ENCODE measurements at places on chromosomes 2 and 18. TPM values are rescaled to one million over a fixed set of nuclear protein-coding genes. Genes with fewer than 3 reads are reported as not detected.

DNA sequence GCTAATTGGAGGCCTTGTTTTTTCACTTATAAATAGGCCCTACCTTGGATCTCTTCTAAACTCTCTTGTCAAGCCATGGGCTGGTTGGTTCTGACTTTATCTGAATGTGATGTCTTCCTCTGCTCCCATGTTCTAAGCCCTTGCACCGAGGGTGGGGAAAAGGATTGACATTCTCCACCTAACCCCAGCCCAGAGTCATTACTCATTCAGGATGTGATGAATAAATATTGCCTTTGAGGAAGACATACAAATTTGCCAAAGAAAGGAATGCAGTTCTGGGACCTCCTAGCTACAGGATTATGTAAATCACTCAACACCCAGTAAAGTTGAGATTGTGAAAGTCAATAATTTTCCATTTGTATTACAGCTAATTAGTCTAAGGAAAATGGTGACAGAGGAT lies 142.1 kb upstream of the LYPD6 start:
- H3K4me3 ChIP-seq = no peak overlapping the region
- no peak for DNase-seq
- no peaks in the 10 kb centered on the region for H3K4me1 ChIP-seq
- H3K27me3 ChIP-seq = no peaks in the 10 kb centered on the region

Gene GPR45
- not detected for polyA plus RNA-seq

DNA sequence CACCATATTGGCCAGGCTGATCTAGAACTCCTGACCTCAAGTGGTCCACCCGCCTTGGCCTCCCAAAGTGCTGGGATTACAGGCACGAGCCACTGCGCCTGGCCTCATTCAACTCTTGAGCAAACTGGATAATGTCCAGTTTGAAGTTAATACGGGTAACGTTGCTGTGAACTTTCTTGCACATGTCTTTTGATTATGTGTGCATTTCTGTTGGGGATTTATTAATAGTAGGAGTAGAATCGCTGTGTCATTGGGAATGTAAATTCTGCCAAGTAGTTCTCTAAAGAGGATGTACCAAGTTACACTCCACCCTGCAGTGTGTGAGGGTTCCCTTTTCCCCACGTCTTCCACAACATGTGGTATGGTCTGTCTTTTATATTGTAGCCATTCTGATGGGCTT lies 6.2 kb downstream of the IMPA2 start:
- no peak for DNase-seq
- H3K4me1 ChIP-seq = peaks cover 14% of the 10 kb centered on the region
- H3K27ac ChIP-seq = no peak overlapping the region
- no peaks in the 10 kb centered on the region for H3K36me3 ChIP-seq
- H3K27me3 ChIP-seq = no peaks in the 10 kb centered on the region

Gene GPR155
- polyA plus RNA-seq = 0.26 TPM

DNA sequence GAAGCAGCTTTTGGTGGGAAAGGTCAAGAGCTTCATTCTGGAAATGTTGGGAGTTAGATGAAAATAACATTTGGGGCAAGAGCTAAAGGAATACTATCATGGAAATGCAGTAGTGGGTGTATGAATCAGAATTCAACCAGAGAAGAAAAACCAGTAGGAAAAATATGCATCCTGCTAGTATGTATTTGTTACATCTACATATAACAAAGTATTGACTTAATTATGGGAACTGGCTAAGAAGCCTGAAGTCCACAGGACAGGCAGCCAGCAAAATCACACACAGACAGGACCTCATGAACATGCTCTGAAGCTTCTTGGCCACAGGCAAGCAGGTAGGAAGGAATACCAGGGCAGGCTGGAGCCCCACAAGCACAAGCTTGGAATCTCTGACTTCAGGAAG lies 185.8 kb downstream of the FBXO15 start:
- H3K4me3 ChIP-seq = no peak overlapping the region
- no peaks in the 10 kb centered on the region for H3K27me3 ChIP-seq
- H3K4me1 ChIP-seq = peaks cover 5% of the 10 kb centered on the region
- DNase-seq = no peak

GRCh38 chr2:198628596-198628995 lies 824.2 kb downstream of the PLCL1 start:
- no peak for DNase-seq
- no peak overlapping the region for H3K27ac ChIP-seq
- H3K36me3 ChIP-seq = no peaks in the 10 kb centered on the region
- H3K4me1 ChIP-seq = no peaks in the 10 kb centered on the region
- H3K27me3 ChIP-seq = no peaks in the 10 kb centered on the region

DNA sequence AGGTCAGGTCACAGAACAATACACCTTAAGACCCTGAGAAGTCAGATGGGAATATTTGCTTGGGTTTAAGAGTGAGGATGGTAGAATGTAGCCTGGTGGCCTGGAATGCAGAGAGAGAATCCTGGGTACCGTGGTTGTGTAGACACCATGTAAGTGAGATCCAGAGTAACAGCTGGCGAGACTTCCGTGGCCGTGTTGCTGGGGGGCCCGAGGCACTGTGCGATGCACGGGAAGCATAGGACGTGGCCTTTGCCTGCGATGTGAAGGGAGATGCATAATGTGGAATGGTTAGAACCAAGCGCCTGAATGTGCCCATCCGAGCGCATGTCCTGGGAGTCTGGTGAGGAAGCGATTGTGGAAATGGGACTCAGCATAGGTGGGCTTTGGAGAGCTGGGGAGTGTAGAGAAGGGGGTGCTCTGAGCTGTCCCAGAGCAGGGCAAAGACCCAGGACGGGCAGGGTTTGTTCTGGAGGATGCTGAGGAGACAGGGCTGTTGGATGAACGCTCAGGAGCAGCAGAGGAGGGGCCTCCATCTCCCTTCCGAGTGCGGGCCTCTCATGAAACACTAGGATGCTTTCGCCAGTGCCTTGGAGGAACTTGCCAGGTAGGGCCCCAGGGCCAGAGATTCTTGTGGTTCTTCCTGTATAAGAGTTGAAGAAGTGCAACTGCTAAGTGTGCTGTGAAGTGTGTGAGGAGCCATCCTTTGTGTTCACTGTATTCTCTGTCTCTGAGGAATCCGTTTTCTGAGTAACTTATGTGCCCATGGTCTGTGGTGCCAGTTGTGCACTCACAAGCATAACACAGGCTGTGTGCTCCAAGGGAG lies 7.1 kb downstream of the RNF144A start:
- DNase-seq = peak; percentile 23
- no peaks in the 10 kb centered on the region for H3K36me3 ChIP-seq
- peaks cover 1% of the 10 kb centered on the region for H3K4me1 ChIP-seq
- no peaks in the 10 kb centered on the region for H3K27me3 ChIP-seq

DNA sequence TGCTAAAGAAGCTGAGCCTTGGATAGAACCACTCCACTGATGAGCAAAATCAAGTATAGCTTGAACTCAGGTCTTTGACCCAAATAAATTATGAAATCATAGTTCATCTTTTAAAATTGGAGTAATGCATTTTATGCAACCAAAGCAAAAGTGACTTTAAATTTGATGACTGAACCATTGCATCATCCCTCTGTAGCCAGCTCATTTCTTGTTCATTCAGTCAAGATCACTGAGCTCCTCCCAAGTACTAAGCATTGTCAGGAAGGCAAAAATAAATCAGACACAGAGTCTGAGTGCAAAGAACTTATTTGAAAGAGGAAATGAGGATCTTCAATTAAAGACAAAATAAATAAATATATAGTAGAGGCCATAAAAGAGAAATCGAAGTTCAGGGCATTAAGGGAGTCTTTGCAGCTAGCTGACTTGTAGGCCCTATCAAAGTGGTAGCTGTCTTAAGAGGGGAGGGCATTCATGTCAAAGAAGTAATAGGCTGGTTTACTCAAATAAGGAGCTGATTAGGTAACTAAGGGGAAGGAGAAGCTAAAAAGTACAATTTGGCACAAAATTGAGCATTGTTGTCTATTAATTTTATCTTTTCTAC lies 411.8 kb downstream of the MTX2 start:
- DNase-seq = no peak
- H3K4me3 ChIP-seq = no peak overlapping the region
- H3K27ac ChIP-seq = no peak overlapping the region

GRCh38 chr2:136502660-136503059 lies 262.7 kb upstream of the THSD7B start:
- no peak overlapping the region for H3K4me3 ChIP-seq
- no peaks in the 10 kb centered on the region for H3K36me3 ChIP-seq
- H3K27me3 ChIP-seq = peaks cover 6% of the 10 kb centered on the region
- no peaks in the 10 kb centered on the region for H3K4me1 ChIP-seq
- DNase-seq = no peak

DNA sequence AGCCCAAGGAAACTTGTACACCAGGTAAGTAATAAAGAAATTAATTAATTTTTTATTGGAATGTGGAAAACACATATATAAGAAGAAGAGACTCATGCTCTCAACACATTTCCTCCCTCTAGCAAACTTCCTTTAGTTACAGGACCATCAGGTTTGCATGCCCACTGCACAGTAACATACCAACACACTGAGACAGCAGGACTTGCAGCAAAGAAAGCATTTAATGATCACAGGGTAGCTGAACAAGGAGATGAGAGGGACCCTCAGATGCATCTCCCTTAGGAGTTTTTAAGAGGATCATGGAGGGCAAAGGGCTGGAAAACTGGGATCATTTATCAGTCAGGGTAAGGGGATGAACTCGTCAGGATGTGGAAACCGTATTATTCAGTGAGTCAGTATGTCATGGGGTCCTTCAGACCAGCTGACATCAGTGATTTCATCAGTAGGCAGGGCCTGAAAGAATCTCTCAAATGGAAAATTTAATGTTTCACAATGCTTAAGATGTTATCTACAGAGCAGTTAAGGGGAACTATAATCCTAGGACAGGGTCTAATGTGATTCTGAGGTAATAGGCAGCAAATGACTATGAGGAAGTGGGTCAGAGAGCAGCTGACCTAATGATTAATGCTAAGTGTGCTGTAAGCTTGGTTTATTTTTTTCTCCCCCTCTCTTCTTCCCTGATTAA lies 193.8 kb upstream of the RND3 start:
- H3K27me3 ChIP-seq = no peaks in the 10 kb centered on the region
- no peak for DNase-seq
- no peak overlapping the region for H3K4me3 ChIP-seq
- no peak overlapping the region for H3K27ac ChIP-seq
- peaks cover 9% of the 10 kb centered on the region for H3K4me1 ChIP-seq

Gene PAX8
- 0.08 TPM for polyA plus RNA-seq

- no peak for DNase-seq
- no peak overlapping the region for H3K27ac ChIP-seq
- H3K4me1 ChIP-seq = no peaks in the 10 kb centered on the region
- H3K27me3 ChIP-seq = no peaks in the 10 kb centered on the region
- H3K4me3 ChIP-seq = no peak overlapping the region
Measured at GRCh38 chr2:1422131-1422530, 8.9 kb downstream of the TPO start.

Gene GKN1
- not detected for polyA plus RNA-seq

Gene PLEK
- not detected for polyA plus RNA-seq

Gene ZNF512
- polyA plus RNA-seq = 13.1 TPM

DNA sequence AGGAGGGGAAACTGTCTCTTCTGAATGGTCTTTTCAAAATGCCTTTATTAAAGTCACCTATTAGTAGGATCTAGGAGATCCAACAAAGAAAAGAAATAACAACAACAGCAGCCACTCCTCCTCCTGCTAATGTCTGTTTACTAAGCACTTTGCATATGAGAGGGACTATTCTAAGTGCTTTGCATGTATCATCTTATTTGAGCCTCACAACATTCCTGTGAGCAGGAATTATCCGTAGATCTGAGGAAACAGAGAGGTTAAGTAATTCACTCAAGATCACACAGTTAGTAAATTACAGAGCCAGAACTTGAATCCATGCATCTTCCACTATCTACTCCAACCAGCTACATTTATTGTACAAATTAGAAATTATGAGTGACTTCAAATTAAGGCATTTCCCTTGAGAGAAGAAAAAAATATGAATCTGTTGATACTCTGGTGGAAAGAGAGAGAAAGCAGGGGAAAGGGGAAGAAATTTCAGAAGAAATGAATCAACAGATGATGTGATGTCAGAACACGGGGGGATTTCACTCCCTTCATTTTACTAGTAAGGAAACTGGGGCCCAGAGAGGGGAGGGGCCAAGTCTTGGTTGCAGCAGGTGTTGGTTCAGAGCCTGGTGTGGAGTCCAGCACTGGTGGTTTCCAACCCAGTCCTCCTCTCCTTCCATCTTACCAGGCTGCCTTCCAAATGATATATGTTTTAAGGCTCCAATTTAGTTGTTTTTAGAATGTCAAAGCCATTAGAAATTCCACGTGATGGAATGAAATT lies 49.7 kb downstream of the TSN start:
- H3K4me1 ChIP-seq = peaks cover 12% of the 10 kb centered on the region
- no peaks in the 10 kb centered on the region for H3K27me3 ChIP-seq
- H3K36me3 ChIP-seq = no peaks in the 10 kb centered on the region
- peak overlapping the region; percentile 19 for H3K27ac ChIP-seq

GRCh38 chr2:53630026-53630606 lies 137.5 kb upstream of the CHAC2 start:
- no peak overlapping the region for H3K4me3 ChIP-seq
- no peaks in the 10 kb centered on the region for H3K4me1 ChIP-seq
- H3K27me3 ChIP-seq = no peaks in the 10 kb centered on the region
- H3K27ac ChIP-seq = no peak overlapping the region
- no peak for DNase-seq

Gene C2orf66
- not detected for polyA plus RNA-seq

- H3K27ac ChIP-seq = peak overlapping the region; percentile 80
- no peaks in the 10 kb centered on the region for H3K36me3 ChIP-seq
- H3K27me3 ChIP-seq = no peaks in the 10 kb centered on the region
- H3K4me3 ChIP-seq = no peak overlapping the region
- no peak for DNase-seq
- peaks cover 24% of the 10 kb centered on the region for H3K4me1 ChIP-seq
Measured at GRCh38 chr2:43179942-43180341, 46.5 kb downstream of the ZFP36L2 start.

DNA sequence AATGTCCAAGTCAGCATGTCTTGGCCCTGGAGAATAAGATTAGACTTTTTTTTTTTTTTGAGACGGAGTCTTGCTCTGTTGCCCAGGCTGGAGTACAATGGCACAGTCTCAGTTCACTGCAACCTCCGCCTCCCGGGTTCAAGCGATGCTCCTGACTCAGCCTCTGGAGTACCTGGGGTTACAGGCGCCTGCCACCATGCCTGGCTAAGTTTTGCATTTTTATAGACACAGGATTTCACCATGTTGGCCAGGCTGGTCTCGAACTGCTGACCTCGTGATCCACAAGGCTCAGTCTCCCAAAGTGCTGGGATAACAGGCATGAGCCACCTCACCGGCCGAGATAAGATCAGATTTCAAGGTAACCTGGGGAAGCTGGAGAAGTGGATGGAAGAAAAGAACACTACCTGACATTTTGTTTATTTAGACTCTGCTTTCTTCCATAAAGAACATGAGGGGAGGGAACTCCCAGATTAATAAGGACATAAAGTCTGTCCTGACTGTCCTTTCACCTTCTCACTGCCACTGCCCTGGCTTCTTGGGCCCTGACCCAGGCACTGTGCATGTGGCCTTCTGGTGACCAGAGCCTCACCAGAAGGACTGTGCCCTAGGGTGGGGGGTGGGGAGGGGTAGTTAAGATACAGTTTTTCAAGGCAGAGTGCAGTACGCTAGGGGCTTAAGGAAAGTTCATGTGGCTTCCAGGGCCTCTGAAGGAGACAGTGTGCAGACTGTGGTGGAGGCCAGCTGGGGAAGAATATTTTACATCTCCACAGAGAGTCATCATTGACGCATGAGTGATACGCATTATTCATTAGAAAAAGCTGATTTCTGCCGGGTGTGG lies 4.8 kb upstream of the IMPA2 start:
- no peaks in the 10 kb centered on the region for H3K27me3 ChIP-seq
- no peak for DNase-seq
- no peak overlapping the region for H3K27ac ChIP-seq
- no peak overlapping the region for H3K4me3 ChIP-seq

- DNase-seq = no peak
- peaks cover 8% of the 10 kb centered on the region for H3K4me1 ChIP-seq
- H3K4me3 ChIP-seq = no peak overlapping the region
Measured at GRCh38 chr2:231360881-231361371, 34.6 kb upstream of the B3GNT7 start.

GRCh38 chr2:126660971-126661370 lies 5.0 kb downstream of the GYPC start:
- H3K27me3 ChIP-seq = peaks cover 4% of the 10 kb centered on the region
- peaks cover 13% of the 10 kb centered on the region for H3K4me1 ChIP-seq
- no peak overlapping the region for H3K4me3 ChIP-seq
- no peak overlapping the region for H3K27ac ChIP-seq
